ENCODE measurements at places on chromosomes 4 and X. TPM values are rescaled to one million over a fixed set of nuclear protein-coding genes. Genes with fewer than 3 reads are reported as not detected.

DNA sequence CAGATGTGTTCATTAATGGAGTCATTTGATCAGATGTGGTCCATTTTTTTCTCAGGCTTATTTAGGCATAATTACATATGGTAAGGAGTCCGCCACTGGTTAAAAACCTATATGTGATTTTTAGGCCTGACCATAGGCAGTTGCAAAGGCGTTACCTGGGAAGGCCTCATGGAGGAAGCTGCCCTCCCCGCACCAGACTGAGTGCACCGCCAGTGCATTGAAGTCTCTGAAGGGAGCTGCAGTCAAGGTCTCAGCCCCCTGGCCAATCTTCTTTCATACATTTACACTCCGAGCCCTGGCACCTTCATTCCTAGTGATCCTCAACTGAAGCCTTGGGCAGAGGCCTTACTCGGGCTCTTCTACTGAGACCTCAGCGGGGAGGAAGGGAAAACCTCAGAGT lies 898.2 kb upstream of the AGA start:
- H3K27ac ChIP-seq, result no peak overlapping the region
- no peak for DNase-seq
- no peak overlapping the region for H3K4me3 ChIP-seq
- no peaks in the 10 kb centered on the region for H3K27me3 ChIP-seq
- H3K36me3 ChIP-seq, result no peaks in the 10 kb centered on the region
- no peaks in the 10 kb centered on the region for H3K4me1 ChIP-seq

GRCh38 chrX:77743720-77744119 lies 42.3 kb downstream of the ATRX start:
- H3K27me3 ChIP-seq, result no peaks in the 10 kb centered on the region
- H3K27ac ChIP-seq, result peak overlapping the region; percentile 46
- H3K4me1 ChIP-seq, result peaks cover 25% of the 10 kb centered on the region
- peaks cover 9% of the 10 kb centered on the region for H3K36me3 ChIP-seq
- DNase-seq, result no peak
- no peak overlapping the region for H3K4me3 ChIP-seq

ARX gene
- not detected for total RNA-seq

DNA sequence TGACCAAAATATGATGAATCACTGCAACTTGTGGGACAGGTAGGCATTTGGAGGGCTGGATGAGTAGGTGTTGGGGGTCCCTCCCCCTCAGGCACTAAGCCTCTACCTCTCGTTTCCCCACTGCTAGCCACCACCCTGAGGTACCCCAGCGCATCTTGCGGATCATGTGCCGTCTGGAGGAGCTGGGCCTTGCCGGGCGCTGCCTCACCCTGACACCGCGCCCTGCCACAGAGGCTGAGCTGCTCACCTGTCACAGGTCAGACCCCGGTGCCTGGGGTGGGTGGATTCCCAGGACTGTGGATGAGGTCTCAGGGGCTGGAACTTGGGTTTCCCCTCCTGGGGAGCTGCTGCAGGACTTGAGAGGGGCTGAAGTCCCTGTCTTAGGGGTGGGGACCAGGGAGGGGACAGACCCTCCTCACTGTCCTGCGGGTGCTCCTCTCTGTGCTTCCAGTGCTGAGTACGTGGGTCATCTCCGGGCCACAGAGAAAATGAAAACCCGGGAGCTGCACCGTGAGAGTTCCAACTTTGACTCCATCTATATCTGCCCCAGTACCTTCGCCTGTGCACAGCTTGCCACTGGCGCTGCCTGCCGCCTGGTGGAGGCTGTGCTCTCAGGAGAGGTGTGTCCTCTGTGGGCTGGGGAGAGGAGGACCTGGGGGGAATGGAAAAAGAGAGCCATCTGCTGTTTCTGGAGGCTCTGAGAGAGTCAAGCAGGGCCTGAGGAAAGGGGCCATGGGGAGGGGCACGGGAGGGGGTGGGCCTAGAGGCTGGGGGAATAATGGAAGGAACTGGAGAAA lies 10.1 kb upstream of the ERAS start:
- peaks cover 15% of the 10 kb centered on the region for H3K36me3 ChIP-seq
- no peak overlapping the region for H3K27ac ChIP-seq
- H3K27me3 ChIP-seq, result no peaks in the 10 kb centered on the region
- DNase-seq, result no peak

- peaks cover 47% of the 10 kb centered on the region for H3K4me1 ChIP-seq
- no peak for DNase-seq
- H3K27ac ChIP-seq, result no peak overlapping the region
- no peaks in the 10 kb centered on the region for H3K27me3 ChIP-seq
- peaks cover 78% of the 10 kb centered on the region for H3K36me3 ChIP-seq
- no peak overlapping the region for H3K4me3 ChIP-seq
These were observed 67.4 kb downstream of the IRF2 start for GRCh38 chr4:184406958-184407391.

DNA sequence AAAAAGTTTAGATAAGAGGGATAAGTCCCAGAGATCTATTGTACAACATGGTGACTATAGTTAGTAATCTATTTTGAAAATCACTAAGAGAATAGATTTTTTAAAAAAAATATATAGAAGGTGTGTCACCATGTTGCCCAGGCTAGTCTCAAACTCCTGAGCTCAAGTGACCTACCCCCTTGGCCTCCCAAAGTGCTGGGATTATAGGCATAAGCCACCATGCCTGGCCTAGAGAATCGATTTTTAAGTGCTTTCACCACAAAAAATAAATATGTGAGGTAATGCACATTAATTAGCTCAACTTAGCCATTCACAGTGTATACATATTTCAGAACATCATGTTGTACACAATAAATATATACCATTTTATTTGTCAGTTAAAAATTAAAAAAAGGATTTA lies 56.7 kb upstream of the TBC1D9 start:
- H3K36me3 ChIP-seq, result no peaks in the 10 kb centered on the region
- H3K4me1 ChIP-seq, result no peaks in the 10 kb centered on the region
- no peak overlapping the region for H3K27ac ChIP-seq
- peaks cover 10% of the 10 kb centered on the region for H3K27me3 ChIP-seq
- no peak overlapping the region for H3K4me3 ChIP-seq

GRCh38 chrX:45842207-45842925 lies 641.7 kb upstream of the DIPK2B start:
- H3K36me3 ChIP-seq, result peaks cover 40% of the 10 kb centered on the region
- no peak overlapping the region for H3K4me3 ChIP-seq
- H3K4me1 ChIP-seq, result peaks cover 48% of the 10 kb centered on the region
- H3K27me3 ChIP-seq, result no peaks in the 10 kb centered on the region
- H3K27ac ChIP-seq, result peak overlapping the region; percentile 78

- peaks cover 8% of the 10 kb centered on the region for H3K36me3 ChIP-seq
- H3K4me1 ChIP-seq, result no peaks in the 10 kb centered on the region
- H3K4me3 ChIP-seq, result no peak overlapping the region
- DNase-seq, result no peak
- no peaks in the 10 kb centered on the region for H3K27me3 ChIP-seq
These were observed 78.2 kb downstream of the REELD1 start for GRCh38 chr4:146292508-146292907.

DNA sequence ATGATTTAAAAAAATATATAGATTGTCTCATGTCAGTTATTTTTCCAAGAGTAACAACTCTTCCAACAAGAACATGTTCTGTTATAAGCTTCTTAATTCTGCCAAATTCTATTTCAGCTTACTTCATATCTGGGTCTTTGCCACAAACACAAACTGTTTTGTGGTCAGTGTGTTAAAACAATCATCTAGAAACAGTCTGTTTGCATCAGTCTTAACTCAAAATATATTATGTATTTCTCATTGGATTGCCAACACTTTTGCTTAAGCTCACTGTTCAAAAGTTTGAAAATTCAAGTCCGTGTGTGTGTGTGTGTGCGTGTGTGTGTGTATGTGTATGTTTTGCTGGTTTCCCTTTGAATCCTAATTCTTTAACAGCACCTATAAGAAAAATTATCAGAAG lies 752.3 kb upstream of the NDST4 start:
- no peaks in the 10 kb centered on the region for H3K4me1 ChIP-seq
- no peaks in the 10 kb centered on the region for H3K27me3 ChIP-seq
- H3K4me3 ChIP-seq, result no peak overlapping the region

UBE2K gene
- 90.8 TPM for total RNA-seq

DNA sequence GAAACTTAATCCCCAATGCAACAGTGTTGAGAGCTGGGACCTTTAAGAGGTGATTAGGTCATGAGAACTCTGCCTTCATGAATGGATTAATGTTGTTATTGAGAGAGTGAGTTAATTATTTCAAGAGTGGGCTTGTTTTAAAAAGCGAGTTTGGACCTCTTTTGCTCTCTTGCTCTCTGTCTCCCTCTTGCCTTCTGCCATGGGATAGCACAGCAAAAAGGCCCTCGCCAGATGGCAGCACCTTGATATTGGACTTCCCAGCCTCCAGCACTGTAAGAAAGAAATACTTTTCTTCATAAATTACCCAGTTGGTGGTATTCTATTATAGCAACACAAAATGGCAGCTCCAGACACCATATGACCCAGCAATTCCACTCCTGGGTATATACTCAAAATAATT lies 7.0 kb upstream of the ATP6AP2 start:
- DNase-seq, result peak; percentile 29
- H3K36me3 ChIP-seq, result no peaks in the 10 kb centered on the region
- peaks cover 12% of the 10 kb centered on the region for H3K4me1 ChIP-seq
- no peaks in the 10 kb centered on the region for H3K27me3 ChIP-seq
- H3K27ac ChIP-seq, result no peak overlapping the region

FGD1 gene
- 0.05 TPM for total RNA-seq

MPC1L gene
- total RNA-seq, result not detected

DNA sequence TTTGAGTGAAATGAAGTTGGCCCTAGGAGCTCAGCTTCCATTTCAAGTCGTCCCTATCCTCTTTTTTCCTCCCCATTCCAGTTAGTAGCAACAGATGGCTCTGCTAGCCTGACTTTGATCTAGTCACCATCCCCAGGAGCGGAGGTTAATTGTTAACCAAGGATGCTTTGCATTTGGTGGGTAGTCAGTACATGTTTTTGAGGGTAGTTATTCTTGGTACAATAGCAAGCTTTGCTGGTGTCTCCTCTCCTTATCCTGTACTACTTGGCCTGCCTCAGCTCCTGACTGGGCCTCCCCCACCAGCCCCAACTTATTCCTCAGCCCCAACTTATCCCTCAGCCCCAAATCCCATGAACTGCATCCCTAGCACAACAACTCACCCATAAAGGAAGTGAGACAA lies 14.8 kb upstream of the RTL5 start:
- peaks cover 33% of the 10 kb centered on the region for H3K27me3 ChIP-seq
- H3K36me3 ChIP-seq, result no peaks in the 10 kb centered on the region
- H3K4me3 ChIP-seq, result no peak overlapping the region
- H3K27ac ChIP-seq, result no peak overlapping the region
- H3K4me1 ChIP-seq, result peaks cover 20% of the 10 kb centered on the region
- DNase-seq, result no peak

ADRA2C gene
- not detected for total RNA-seq

- H3K27me3 ChIP-seq, result no peaks in the 10 kb centered on the region
- peaks cover 16% of the 10 kb centered on the region for H3K36me3 ChIP-seq
- no peak for DNase-seq
- H3K27ac ChIP-seq, result no peak overlapping the region
- no peak overlapping the region for H3K4me3 ChIP-seq
These were observed 166.0 kb downstream of the FBXW7 start for GRCh38 chr4:152369902-152370295.

KLB gene
- total RNA-seq, result not detected

TMEM144 gene
- not detected for total RNA-seq

DNA sequence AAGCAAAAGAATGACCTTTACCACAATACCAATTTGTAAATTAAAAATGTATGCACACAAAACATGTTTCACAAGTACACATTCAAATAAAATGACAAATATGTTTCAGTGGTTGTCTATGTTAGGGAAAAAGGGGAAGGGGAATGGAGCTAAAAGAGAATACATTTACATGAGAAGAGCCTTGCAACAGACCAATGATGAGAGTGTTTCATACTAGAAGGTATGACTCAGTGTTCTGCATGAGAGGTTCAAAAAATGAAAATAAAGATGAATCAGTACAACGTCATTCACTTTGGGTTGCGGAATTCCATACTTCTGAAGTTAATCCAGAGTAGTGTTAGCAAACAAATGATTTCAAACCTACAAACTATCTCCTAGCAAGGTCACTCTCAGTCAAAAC lies 51.7 kb downstream of the RPGR start:
- no peak overlapping the region for H3K4me3 ChIP-seq
- H3K4me1 ChIP-seq, result peaks cover 4% of the 10 kb centered on the region
- no peaks in the 10 kb centered on the region for H3K27me3 ChIP-seq
- no peak overlapping the region for H3K27ac ChIP-seq

- no peak for DNase-seq
- no peaks in the 10 kb centered on the region for H3K27me3 ChIP-seq
- no peak overlapping the region for H3K4me3 ChIP-seq
- H3K4me1 ChIP-seq, result peaks cover 22% of the 10 kb centered on the region
- H3K27ac ChIP-seq, result peak overlapping the region; percentile 31
These were observed 38.6 kb downstream of the MTMR1 start for GRCh38 chrX:150731795-150732194.

CFAP99 gene
- not detected for total RNA-seq

DNA sequence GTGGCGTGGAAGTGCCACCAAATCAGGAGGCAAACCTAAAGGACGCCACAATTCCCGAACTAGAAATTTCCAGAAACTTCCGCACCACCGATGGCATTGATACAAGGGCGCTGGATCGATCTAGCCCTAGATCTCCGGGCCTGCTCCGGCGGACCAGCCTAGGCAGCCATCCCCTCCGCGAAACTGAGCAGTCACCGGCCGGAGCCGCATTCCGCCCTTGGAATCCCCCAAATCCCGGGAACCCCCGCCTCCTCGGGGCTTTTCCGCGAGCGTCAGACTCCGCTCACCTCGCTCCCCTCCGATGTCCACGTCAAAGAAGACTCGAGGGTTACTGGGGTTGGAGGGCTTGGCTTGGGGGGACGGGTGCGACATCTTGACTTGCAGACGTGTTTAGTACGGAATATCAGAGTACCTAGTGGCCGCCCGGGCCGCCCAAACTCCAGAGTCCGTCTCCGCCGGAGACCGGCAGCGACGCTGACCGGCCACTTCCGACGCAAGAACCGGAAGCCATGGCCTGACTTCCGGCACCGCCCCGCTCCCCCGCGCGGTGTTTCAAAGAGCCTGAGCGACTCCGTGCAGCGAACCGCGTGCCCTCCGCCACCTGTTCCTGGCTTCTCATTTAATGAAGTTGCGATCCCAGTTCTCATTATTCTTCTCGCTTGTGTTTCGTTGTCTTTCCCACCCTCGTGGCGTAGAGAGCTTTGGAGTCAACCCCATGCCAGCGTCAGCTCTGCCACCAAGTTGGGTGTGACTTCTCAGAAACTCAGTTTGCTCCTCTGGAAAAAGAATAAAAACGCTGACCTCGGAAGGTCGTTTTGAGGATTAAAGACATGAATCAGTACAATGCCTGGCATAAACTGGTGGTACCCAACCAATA lies at the start of gene PPID:
Gene PPID (minus strand): TSS at position 480 of the 877 bp plus-strand sequence. CDS start 108 bp downstream, at position 372.
- H3K27ac ChIP-seq, result peak within 1 kb of the TSS; percentile 96
- H3K36me3 ChIP-seq, result peaks cover 29% of the 10 kb centered on the region
- peak within 1 kb of the TSS; percentile 86 for H3K4me3 ChIP-seq
- H3K4me1 ChIP-seq, result peaks cover 48% of the 10 kb centered on the region
- no peaks in the 10 kb centered on the region for H3K27me3 ChIP-seq

- H3K27me3 ChIP-seq, result no peaks in the 10 kb centered on the region
- no peak overlapping the region for H3K4me3 ChIP-seq
- H3K4me1 ChIP-seq, result peaks cover 20% of the 10 kb centered on the region
- H3K27ac ChIP-seq, result no peak overlapping the region
- DNase-seq, result no peak
- peaks cover 9% of the 10 kb centered on the region for H3K36me3 ChIP-seq
These were observed 74.8 kb downstream of the STIM2 start for GRCh38 chr4:26935397-26935796.

GRCh38 chr4:145739845-145740244 lies 59.9 kb downstream of the C4orf51 start:
- H3K4me1 ChIP-seq, result no peaks in the 10 kb centered on the region
- H3K27ac ChIP-seq, result no peak overlapping the region
- H3K36me3 ChIP-seq, result no peaks in the 10 kb centered on the region
- H3K4me3 ChIP-seq, result no peak overlapping the region

MAB21L2 gene
- total RNA-seq, result not detected

F11 gene
- not detected for total RNA-seq

ETDA gene
- not detected for total RNA-seq
